NCI-H524 treated with DMSO at 0.1 percent for 48 hours (cell line): ENCODE measurements at places on chromosomes 7 and 10.
A peak's percentile ranks its signal among the peaks of the same experiment; 100 is the strongest.

DNA sequence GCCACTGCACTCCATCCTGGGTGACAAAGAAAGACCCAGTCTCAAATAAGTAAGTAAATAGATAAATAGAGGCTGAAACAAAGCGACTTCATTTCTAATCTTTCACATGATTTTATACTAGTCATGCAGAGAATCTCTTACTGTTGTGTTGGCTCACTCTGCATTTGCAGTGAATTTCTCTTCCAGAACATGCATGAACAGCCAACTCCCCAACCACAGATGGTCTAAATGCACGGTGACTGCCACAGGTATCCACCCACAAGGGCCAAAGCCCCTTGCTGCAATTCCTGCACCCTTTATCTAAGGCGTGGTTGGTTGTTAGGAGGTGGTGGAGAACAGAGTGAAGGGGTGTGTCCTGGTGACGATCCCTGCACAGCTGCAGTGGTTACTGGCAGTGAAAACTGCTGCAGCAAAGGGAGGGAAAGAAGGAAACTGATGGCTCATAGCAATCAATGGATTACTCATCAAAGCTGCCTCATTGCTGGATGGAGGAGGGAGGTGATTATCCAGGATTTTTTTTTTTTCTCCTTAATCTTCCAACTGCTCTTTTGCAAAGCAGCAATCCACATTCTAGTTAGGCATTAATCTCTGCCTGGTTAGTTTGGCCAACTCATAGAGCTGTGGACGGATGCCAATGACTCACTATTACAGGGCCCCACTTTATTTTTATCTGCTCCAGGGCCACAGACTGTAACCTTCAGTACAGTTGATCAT, 50.6 kb downstream of the PRTFDC1 start:
- DNase-seq = no peak

- DNase-seq = no peak
Measured at GRCh38 chr10:78955206-78955605, 113.6 kb upstream of the ZMIZ1 start.

- no peak for DNase-seq
Measured at GRCh38 chr10:105024184-105024583, 383.1 kb downstream of the SORCS3 start.

GRCh38 chr7:64433590-64433989, 119.8 kb downstream of the ZNF736 start:
- no peak for DNase-seq

- peak; percentile 15 for DNase-seq
Measured at GRCh38 chr7:87047-87446, 105.3 kb upstream of the FAM20C start.

GRCh38 chr10:54120806-54121205, 680.2 kb downstream of the PCDH15 start:
- DNase-seq = no peak

DNA sequence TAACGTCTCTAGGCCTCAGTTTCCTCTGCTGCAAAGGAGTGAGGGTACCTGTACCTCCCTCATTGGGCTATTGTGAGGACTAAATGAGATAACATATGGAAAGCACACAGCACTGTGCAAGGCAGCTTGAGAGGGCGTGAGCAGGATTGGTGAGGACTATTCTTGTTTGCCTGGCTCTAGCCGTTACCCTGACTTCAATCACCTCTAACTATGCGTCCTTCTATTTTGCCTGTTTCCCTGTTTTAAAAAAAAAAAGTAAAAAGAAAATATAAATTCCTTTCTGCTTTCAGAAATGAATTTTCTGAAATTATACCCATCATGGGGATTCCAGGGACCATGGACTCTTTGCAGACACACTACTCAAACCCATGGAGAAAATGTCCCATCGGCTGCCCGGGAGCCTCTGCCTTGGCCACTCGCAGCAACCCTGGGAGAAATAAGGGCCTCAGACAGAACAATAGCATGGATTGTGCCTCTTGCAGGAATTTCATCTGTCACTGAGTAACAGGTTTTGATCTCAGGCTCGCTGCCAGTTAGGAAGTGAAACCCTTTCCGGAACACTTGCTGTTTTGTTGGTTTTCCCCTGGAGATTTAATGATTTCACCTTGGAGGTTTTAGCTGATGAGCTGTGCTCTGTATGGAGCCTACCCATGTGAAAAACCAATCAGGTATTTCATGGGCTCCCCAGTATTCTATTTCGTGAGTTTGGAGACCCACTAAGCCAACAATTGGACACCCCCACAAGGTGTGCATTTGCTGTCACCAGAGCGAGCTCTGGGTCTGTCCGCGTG, 55.6 kb downstream of the STEAP1B start:
- DNase-seq = no peak

GRCh38 chr7:36752026-36752711, 27.9 kb upstream of the AOAH start:
- DNase-seq = no peak

DNA sequence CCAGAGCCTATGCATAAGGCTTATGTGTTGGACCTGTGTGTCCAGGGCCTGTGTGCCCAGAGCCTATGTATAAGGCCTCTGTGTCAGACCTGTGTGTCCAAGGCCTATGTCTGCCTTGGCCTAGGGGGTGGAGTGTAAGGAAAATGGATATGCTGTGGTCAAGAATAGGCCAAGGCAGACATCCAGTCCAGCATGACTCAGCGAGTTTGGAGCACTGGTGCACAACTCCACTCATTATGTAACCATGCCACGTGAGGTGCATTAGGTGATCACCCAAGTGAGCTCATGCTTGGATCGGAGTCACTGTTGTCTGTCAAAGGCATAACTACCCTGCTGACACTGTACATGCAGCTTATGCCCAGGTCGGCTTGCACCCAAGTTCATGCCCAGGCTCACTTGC, 238.9 kb downstream of the CACNA2D1 start:
- no peak for DNase-seq

- DNase-seq = no peak
Measured at GRCh38 chr7:128004623-128005022, 26.6 kb downstream of the LRRC4 start.

DNA sequence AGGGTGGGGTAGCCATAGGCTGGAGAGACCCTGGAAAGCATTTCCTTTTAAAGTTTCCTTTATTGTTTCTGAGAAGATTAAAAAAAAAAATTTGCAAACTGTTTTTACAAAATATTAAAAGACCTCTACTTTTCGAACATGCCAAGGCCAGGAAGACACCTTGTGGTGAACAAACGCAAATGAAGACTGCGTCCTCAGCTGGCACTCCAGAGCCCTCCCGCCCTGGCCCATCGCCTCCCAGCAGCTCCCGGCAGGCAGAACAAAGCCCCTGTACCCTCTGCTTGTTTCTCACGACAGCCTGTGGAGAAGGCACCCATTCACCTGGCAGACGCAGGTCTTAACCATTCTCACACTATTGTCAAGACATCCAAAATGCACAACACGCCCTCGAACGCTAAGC, 56.4 kb downstream of the ESYT2 start:
- DNase-seq = no peak

GRCh38 chr7:47385536-47386125, 196.3 kb downstream of the TNS3 start:
- no peak for DNase-seq

DNA sequence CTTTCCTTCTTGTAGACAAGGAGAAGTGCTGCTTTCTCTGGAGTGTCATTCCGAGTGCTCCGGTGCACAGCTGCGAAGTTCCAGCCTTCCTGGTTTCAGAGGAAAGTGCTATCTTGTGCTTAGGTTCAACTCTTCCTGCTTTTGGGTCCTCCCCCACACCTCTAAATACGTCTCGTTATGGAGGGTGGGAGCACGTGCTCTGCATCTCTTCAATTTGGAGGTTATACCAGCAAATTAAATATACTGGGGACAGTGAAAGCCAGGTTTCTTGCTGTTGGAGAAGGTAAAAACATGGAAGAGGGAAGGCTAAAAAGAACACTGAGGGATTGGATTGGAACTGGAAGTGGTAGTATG, 2.4 kb upstream of the ESYT2 start:
- no peak for DNase-seq

- no peak for DNase-seq
Measured at GRCh38 chr7:102024769-102025391, 207.5 kb downstream of the CUX1 start.

- no peak for DNase-seq
Measured at GRCh38 chr10:5942001-5942400, 35.3 kb downstream of the IL15RA start.

DNA sequence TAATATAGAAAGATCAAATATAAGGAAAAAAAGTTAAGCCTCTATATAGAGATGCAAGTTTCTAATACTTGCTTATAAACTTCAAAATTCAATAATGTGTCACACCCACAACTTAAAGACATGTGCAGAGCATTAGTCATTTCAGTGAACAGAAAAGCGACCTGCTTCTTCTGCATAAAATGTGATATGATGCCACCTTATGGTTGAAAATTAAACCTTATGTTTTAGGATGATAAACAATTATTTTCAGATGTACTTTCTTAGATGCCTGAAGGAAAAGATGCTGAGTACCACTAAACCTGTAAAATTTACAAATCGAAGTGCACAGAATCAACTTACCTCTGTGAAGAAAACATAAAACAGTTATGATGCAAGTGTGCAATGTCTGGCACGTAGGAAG, 96.0 kb downstream of the MTERF1 start:
- DNase-seq = peak; percentile 13

DNA sequence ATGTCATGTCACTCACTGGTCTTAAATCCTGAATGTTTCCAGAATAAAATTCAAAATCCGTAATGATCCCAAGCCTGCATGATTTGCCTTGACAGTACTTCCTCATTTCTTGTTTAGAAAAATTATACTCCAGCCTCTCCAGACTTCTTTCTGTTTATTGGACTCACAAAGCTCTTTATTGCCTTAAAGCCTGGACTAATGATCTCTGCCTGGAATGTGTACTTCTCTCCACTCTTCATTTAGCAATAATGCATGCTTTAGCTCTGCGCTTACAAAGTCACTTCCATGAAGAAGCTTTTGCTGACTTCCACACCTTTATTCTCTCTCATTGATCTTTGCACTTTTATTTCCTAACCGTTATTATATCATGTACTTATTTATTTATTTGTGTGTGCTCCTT, 27.4 kb upstream of the SLC26A3 start:
- no peak for DNase-seq

DNA sequence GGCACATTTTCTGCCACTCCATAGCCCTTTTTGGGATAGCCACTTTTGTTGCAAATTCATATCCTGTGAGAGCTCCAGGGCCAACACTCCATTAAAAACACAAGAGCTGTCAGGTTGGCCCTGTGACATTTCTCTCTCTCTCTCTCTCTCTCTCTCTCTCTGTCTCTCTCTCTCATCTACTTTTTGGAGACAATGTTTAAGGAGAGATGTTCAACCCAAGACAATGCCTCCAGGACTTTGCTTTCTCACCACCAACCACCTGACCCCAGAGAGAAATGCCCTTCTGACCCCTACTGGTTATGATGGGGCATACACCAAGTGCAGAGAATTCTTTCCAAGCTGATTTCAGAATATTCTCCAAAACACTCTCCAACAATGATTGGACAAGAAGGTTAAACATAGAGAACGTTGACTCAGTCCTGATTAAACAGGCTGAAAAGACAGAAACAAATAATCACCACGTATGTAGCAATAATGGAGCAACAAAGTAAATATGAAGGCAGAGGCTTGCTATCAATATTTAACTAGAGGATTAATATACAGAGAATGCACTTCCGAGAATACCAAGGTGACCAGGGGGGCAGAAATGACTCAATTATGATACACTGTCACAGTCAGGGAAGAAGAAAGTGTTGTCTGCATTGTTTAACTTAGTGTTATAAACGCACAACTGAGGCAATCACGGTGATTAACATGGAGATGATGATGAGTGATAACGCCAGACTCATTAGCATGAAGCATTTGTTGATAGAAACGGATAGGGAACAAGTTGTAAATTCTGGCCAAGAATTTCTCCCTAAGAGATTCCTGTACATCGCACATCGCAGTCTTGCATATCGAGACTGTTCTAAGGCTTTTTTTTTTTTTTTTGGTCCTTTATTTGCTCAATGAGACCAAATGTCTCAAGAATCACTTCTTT, 178.5 kb downstream of the NRP1 start:
- no peak for DNase-seq
